Hematopoietic multipotent progenitor cell treated with erythropoietin and hydrocortisone succinate and interleukin-3 and kit ligand, for 15 days (in vitro differentiated cells): ENCODE measurements at places on chromosomes 1 and 21.

GRCh38 chr1:27858072-27858948, 14.0 kb upstream of the THEMIS2 start:
- peak; percentile 93 for DNase-seq

GRCh38 chr1:64122588-64122987, 80.8 kb upstream of the UBE2U start:
- DNase-seq = no peak

- no peak for DNase-seq
Observed at GRCh38 chr1:31642366-31642765, 2.3 kb downstream of the PEF1 start.

DNA sequence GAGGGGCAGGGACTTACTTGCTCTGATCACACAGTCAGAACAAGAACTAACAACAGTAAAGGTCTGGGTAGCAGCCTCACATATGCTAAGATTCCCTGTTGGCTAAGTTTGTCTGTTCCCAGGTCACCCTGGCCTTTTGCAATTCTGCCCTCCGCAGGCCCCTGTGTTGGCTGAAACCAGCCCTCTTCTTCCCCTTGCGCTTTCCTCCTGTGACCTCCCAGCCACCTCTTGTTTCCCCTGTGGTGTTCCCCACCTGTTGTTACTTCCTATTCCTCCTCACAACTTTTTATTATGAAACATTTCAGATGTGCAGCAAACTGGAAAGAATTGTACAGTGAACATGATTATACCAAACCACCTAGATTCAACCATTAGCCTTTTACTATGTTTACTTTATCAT, 23.4 kb downstream of the MAPKAPK2 start:
- DNase-seq = no peak

DNA sequence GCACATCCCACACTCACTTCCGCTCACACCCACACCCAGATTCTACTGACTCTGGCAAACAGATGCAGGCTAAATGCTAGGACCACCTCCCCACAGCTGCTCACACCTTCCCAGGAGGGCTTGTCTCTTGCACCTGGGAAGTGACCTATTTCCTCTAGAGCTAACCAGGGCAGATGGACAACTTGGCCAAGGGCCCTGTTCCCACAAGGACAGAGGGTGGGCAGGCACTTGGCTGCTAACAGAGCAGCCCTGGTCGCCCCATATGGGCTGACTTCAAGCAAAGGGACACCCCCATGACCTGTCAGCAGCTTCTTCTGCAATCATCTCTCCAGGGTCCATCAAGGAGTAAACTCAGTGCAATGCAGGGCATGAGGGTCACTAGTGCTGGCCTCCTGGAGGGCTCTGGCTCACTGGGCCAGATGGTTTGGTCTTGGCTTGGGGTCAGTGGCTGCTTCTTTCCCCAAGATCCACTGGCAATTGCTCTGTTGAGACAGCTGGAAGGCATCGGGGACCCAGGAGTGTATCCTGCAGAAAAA, 641.5 kb downstream of the PLPP3 start:
- DNase-seq = no peak

- DNase-seq = no peak
Observed at GRCh38 chr1:98176414-98176813, 255.6 kb upstream of the DPYD start.

GRCh38 chr1:219826290-219826689, 102.1 kb downstream of the SLC30A10 start:
- DNase-seq = no peak

- no peak for DNase-seq
Observed at GRCh38 chr1:152182431-152182830, 23.4 kb upstream of the RPTN start.

DNA sequence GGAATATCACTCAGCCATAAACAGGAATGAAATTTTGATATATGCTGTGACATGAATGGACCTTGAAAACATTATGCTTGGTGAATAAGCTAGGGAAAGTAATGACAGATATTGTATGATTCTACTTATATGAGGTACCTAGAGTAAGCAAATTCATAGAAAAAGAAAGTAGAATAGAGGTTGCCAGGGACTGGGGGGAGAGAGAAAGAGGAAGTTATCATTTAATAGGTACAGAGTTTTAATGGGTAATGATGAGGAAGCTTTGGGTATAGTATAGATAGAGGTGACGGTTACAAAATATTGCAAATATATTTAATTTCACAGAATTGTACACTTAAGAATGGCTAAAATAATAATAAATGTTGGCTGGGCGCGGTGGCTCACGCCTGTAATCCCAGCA, 31.2 kb upstream of the ENSA start:
- no peak for DNase-seq

DNA sequence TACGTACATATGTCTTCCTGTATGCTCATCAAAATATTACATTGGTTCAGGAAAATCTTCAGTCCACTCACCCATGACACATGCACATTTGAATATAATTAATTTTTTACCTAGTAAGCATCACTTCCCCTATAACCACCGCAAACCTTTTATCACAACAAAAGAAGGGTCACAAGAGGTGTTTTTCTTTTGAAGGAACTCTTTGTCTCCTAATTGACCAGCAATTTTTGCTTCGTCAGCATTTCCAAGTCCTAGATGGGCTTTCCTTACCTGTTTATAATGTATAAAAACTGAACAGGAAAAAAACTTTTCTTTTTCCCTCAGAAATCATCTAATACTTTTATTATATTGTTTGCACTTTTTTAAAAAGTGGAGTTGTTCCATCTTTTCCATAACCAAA, 631.3 kb downstream of the PLA2G4A start:
- no peak for DNase-seq

GRCh38 chr21:38869196-38869595, 63.5 kb downstream of the ETS2 start:
- DNase-seq = no peak

DNA sequence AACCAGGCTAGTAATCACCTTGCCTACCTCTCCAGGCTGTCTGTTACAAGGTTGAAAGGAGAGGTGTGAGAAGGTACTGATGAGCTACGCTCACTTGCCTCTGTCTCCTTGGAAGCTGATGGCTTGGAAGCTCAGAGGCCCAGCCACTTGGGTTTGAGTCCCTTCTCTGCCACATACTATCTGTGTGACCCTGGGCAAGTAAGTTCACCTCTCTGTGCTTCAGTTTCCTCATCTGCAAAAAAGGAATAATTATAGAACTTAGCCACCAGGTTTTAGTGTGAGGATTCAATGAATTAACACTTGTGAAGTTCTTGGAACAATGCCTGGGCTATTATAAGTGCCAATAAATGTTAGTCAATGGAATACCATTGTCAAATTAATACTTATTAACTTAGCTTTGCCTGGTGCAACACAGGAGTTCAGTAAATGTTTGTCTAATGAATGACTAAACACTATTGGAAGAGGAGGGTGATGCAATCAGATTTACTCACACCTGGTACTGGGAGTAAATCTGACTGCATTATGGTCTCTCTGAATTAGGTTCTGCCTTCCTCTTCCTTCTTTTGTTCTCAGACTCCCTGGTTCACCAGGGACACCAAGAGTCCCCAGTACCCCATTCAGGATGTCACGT, 55.5 kb downstream of the TRABD2B start:
- no peak for DNase-seq

DNA sequence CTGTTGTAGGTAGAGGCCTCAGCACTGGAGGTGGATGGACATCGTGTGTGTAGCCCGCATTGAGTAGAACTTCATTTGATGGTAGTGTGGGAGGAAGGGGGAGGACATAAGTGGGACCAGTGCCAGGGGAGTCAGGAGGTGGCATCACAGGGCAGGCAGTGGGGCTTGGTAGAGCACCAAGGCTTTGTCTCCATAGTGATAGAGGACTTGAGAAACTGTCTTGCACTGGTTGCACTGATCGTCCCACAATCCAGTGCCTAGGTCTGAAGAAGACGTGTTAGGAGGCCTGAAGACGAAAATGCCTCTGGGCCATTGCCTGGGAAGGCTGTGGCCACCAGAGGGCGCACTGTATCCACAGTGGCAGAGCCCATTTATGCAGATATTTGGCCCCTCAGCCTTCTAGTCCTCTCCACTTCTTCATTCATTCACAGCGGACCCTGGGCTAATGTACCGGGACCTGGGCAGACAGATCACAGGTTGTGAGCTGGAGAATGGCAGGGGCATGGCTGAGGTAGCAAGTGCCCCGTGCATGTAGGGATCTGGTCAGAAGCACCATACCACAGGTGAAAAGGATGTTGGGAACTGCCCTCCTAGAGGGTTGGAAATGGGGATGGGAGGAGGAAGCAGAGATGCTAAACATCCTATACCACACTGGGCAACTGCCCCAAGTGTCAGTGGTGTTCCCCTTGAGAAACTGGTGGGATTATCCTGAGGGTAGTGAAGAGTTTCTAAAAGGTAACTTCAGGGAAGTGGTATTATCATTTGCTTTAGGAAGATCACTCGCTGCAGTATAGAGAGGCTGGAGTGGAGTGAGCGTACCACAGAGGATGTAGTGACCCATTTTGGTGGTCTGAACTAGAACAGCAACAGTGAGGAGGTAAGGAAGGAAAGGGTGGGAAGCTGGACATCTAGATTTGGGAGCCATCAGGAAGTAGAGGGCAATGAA, 95.3 kb downstream of the PIK3R3 start:
- peak; percentile 83 for DNase-seq

DNA sequence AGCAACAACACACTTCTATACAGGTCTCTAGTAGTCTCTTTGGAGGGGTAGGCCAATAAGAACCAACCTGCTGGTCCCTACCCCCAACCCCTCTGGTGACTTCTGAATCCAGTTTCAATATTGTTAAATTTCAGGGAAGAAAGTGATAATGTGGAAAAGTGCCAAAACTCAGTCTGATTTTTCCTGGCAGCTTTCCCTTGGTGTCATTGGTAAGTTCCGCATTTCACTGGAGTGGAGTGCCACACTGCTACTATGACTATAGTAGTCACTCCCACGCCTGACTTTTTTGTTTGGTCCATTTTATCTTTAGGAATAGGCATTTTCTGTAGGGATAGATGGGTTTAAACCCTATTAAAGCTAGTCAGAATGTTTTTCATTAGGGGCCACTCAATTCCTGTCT, 5.7 kb upstream of the ARID1A start:
- no peak for DNase-seq

GRCh38 chr1:116680752-116681151, 13.2 kb upstream of the IGSF3 start:
- DNase-seq = no peak

DNA sequence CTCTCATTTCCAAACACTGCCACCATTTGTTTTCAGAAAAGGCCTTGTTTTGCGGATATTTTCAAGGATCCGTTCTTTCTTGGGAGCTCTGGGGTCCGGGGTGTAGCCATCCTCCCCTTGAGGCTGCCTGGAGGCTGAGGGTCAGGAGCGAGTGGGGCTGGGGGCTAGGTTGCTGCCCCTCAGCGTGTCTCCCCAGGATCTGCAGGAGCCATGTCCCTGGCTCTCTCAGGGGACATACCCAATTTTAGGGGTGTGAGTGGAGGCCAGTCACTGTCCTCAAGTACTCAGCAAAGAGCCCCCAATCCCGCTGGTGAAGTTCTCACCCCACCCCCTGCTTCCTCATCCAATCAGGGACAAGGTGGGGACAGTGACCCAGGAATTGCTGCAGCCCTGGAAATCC, 15.0 kb upstream of the PRDM16 start:
- no peak for DNase-seq

DNA sequence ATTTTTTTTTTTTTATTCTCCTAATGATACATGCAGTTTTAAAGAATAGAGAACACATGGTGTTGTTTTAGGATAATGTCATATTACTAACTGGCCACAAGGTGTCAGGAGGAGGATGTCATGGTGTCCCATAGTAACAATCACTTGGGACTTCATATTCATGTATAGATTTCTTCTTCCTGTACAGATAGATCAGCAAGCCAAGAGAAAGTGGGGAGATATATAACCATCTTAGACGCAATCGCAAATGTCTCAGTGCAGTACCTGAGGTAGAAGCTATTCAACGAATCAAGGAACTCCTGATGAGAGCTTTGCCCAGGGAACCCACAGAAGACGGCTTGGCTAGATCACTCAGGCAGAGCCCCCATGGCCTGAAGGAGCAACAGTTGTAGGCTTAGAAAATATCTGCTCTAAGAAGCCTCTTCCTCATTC, 12.3 kb downstream of the OR2T11 start:
- peak; percentile 6 for DNase-seq

- no peak for DNase-seq
Observed at GRCh38 chr1:46086576-46086975, 45.9 kb downstream of the PIK3R3 start.

DNA sequence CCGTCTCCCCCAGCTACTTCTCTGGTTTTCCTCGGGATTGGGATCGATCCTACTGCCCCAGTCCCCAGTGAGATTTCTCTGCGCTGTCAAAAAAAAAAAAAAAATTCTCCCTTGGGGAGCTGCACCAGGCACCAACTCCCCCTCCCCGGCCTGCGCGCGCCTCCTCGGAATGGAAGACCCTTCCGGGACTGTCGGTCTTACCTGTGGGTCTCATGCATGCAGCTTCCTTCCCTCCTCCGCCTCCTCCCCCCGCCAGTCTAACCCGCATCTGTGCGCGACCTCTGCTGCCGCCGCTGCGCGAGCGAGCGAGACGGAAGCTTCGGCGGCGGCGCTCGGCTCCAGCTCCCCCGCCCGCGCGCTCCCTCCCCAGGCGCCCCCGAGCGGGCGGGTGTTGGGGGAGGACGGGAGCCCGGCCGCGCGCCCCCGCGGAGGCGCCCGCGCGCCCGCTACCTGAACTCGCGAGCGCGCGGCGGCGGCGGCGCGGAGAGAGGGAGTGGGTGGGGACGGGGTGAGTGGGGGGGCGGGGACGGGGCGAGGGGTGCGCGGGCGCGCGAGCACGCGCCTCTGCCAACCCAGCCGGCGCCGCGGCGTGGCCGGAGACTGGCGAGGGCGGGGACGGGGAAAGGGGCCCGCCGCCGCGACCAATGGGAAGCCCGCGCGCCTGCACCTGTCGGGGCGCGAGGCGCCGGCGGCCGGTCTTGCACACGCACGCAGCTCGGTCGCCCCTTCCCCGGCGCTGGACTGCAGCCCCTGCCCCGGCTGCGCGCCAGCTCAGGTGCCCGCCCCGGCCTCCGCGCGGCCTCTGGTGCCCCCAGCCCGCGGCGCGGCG, at the start of gene SUSD4:
Gene SUSD4 (minus strand): TSS at position 321 of the 829 bp plus-strand sequence. CDS start 751 bp downstream, outside the sequence.
- no peak for DNase-seq

GRCh38 chr1:15400627-15401026, 9.1 kb upstream of the EFHD2 start:
- no peak for DNase-seq

DNA sequence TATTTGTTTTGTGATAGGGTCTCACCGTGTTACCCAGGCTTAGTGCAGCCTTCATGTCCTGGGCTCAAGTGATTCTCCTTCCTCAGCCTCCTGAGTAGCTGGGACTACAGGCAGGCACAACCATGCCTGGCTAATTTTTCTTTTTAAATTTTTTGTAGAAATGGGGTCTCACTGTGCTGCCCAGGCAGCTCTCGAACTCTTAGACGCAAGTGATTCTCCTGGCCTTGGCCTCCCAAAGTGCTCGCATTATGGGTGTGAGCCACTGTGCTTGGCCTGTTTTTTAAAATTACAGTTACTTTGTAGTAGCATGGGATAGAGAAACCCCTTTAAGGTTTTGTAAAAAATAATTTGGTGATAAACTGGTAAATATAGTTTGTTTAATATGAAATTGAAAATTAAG, 69.9 kb downstream of the RPS6KC1 start:
- no peak for DNase-seq

- DNase-seq = no peak
Observed at GRCh38 chr1:86447198-86447790, 21.4 kb upstream of the CLCA1 start.
